Adrenal gland (tissue), 19 donors: ENCODE measurements at places on chromosomes 4 and X. TPM values are rescaled to one million over a fixed set of nuclear protein-coding genes. Genes with fewer than 3 reads are reported as not detected.

GRCh38 chr4:25536564-25537320 is 118.9 kb upstream of the SLC34A2 start:
- H3K4me1 ChIP-seq, result no peaks in the 10 kb centered on the region
- no peaks in the 10 kb centered on the region for H3K27me3 ChIP-seq
- no peak overlapping the region for H3K4me3 ChIP-seq
- DNase-seq, result no peak
- no peak overlapping the region for H3K27ac ChIP-seq

DNA sequence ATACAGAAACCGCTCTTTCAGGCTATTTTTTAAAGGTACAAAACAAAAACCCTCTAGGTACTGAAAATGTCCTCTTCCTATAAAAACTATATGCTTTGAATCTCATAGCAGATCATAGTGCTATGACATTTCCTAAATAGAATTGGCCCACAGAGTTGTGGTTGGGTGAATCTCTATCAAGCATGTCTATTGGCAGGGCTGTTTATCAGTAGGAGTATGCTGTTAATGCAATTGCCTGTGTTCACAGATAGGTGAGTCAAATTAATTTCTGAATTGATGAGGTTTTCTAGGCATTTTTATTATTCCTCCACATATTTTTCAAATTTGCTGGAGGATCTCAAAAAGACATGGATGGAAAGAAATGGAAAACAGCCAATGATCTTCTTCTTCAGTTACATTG is 73.9 kb downstream of the QRFPR start:
- H3K4me3 ChIP-seq, result no peak overlapping the region
- no peak for DNase-seq
- no peaks in the 10 kb centered on the region for H3K36me3 ChIP-seq
- H3K27me3 ChIP-seq, result no peaks in the 10 kb centered on the region
- H3K27ac ChIP-seq, result no peak overlapping the region

GRCh38 chr4:102789317-102789717 is 28.5 kb upstream of the MANBA start:
- H3K27me3 ChIP-seq, result no peaks in the 10 kb centered on the region
- no peak for DNase-seq
- no peaks in the 10 kb centered on the region for H3K4me1 ChIP-seq

DNA sequence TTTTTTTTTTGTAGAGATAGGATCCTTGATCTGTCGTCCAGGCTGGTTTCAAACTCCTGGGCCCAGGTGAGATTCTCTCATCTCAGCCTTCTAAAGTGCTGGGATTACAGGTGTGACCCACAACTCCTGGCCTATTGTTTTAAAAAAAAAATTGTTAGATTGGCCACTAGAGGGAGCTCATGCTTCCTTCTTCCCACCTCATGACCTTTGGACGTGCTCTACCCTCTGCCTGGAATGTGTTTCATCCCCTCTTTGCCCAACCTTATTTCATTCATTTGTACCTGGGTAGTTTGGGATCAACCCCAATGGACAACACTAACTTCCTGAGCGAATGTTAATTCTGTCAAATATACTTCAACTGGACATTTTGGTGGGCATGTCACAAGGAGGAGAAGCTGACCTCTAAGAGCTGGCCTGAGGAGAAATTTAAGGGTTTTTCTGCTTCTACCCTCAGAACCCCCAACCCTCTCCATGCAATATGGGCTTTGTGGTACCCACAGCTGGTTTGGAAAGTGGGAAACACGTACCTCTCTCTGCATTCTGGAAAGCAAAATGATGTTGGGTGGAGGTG is 6.4 kb downstream of the PPEF2 start:
- H3K27ac ChIP-seq, result no peak overlapping the region
- DNase-seq, result no peak
- H3K4me1 ChIP-seq, result no peaks in the 10 kb centered on the region
- no peak overlapping the region for H3K4me3 ChIP-seq

DNA sequence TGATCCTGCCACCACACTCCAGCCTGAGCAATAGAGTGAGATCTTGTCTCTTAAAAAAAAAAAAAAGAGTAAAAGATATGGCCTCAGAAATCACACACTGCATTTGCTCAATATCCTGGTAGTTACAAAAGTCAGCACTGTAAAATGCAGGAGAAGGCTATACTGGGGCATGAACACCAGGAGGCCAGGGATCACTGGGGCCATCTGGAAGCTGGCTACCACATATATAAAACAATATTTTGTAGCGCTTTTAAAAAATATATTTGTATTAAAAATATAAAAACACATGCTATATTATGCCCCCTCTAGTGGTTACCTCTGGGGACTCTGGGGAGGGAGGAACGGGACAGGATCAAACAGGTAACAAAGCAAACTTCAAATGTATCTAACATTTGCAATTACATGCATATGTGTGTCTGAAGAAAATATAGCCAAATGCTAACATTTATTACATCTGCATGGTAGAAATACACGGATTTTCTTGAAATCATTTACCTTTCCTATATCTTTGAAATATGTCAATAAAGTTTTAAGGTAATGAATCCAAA is 4.0 kb downstream of the C4orf46 start:
- DNase-seq, result no peak
- H3K4me1 ChIP-seq, result peaks cover 10% of the 10 kb centered on the region
- H3K27ac ChIP-seq, result no peak overlapping the region
- H3K4me3 ChIP-seq, result no peak overlapping the region
- H3K36me3 ChIP-seq, result no peaks in the 10 kb centered on the region

The COL4A6 gene
- total RNA-seq, result 1.4 TPM

The PABPC4L gene
- total RNA-seq, result 0.81 TPM

The FGD1 gene
- total RNA-seq, result 10.4 TPM
